ENCODE measurements at places on chromosomes 13 and 19.

DNA sequence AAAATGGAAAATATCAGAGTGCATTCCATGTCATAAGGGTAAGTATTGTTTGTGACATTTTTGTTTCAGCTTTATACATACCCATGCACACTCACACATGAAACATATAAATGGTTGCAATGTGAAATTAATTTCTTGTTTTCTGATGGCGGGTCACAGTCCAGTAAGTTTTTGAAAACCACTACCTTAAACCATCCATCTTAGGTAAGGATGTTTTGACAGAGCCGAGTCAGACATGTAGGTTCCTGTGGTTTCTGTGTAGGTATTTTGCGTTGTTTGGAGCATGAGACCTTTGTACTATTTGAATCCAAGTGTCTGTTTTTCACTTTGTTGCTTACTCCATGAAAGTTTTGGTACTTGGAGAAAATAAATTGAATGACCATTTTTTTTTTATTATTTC, 121.7 kb downstream of the B3GLCT start:
- no peak for DNase-seq

GRCh38 chr13:40522282-40522681, 144.2 kb downstream of the FOXO1 start:
- no peak for DNase-seq

GRCh38 chr13:93750676-93751075, 524.1 kb downstream of the GPC6 start:
- DNase-seq: no peak

DNA sequence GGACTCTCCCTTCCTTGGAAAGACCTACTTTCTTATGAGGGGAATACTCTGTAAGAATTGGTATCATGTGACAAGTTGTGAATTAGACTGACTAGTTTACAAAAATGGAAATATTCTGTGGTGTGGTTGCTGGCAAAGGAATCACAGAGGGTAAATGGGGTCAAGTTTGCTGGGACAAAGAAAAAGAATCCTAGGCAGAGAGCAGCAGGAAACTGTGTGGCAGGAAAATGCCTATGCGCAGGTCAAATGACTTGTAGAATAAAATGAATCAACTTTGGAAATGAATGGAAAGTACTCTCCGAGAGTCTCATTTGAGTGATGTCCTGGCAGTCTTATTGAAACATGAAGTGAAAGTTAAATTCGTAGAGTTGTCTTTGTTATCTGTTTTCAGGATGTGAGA, 1250.7 kb downstream of the UQCRFS1 start:
- no peak for DNase-seq

GRCh38 chr19:55189403-55189835, 9.3 kb upstream of the SYT5 start:
- DNase-seq: no peak

DNA sequence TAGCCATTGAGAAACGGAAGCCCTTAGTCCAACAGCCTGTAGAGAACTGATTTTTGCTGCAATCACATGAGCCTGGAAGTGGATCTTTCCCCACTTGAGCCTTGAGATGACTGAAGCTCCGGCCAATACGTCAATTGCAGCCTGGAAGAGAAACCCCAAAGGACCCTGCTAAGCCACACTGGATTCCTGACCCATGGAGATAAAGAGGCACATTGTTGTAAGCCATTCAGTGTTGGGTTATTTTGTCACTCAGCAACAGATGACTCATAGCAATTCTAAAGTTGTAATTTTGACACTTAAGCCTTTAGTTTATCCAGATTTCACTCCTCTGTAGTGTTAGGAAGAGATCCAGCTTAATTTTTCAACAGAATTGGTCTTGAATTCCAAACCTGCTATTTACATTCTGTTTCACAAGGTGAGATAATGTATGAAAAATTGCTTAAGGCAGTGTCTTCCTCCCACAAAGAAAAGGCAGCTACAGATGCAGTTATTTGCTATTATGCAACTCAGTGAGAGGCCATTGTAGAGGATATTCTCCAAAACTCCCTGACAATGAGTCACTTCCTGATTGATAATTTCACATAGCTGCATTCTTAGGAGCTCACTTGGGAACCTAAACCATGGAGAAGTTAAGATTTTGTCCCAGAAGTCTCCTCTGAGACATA, 59.4 kb upstream of the TSHZ3 start:
- no peak for DNase-seq

DNA sequence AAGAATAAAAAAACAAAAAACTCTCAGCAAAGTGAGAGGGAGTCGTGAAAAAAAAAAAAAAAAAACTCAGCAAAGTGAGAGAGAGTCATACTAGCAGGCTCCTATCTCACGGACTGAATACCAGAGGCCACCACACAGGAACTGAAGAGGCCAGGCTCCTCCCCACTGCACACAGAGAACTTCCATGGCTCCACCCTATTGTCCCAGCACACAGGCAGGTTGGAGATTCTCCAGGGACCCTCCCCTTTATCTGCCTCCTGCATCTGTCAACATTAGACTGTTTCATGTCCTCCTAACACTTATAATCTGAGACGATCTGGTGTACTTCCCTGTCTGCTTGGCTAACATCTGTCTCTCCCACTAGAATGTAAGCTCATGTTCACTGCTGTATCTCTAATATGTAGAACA, 37.0 kb upstream of the FARP1 start:
- no peak for DNase-seq

DNA sequence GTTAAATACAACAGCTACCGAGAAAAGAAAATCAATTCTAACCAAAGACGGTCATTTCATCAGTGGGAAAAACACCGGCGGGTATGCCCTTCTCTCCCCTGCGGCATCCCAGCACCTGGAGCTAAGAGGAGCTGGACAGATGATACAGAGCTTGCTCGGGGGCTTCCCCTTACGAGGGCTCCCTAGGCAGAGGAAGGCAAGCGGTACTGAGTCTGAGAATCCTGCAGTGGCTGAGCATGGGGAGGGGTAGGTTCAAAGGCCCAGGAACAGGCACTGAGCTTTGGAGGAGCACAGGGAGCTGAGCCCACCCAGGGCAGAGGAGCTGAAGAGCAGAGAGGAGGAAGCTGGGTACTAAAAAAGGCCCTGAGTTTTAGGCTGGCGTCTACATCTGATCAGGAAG, 12.7 kb downstream of the STK24 start:
- no peak for DNase-seq

GRCh38 chr19:50718255-50719118, 1.1 kb downstream of the SHANK1 start:
- peak; percentile 35 for DNase-seq

- no peak for DNase-seq
Measured at GRCh38 chr19:5792224-5792623, 1.3 kb upstream of the DUS3L start.

DNA sequence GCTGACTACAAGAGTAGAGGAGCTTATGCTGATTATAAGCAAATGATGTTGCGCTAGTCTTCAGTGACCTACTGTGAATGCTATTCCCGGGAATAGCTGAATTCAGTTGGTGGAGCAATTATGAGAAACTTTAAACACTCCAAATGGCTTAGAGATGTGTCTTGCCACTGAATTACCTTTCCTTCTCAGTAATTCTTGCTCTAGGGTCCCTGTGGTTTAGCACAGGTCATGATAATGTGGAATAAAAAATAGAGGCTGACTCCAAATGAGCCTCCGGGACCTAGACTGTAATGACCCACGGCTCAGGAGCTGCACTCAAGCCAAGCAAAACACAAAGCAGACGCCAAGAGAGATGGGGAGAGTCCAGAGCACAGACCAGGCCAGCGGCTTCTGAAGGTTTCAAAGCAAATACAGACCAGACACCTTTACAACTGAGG, 124.7 kb downstream of the RGCC start:
- no peak for DNase-seq

DNA sequence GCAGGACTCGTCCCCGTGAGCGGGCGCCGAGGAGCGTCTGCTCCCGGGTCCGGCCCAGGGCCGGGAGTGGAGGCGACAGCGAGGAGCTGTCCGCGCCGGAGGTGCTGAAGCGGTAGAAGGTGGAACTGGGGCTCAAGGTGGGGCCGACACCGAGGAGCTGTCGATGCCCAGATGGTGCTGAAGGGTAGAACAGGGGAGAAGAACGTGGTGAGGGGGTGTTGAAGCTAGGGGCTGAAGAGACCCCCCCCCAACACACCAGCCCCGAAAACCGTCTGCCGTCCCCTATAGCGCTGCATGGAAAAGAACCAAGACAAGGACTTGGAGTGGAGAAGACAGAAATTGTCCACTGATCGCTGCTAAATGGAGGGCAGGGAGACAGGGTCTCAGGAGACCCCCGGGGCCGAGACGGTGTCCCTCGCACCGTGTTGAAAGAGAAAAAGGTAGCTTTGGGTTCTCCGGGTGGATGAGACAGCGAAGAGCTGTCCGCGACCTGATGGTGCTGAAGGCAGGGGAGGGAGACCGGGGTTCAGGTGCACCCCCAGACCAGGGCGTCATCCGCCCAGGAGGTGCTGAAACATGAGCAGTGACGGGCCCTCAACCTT, 7.1 kb upstream of the PDE4C start:
- peak; percentile 68 for DNase-seq

GRCh38 chr13:111952814-111953213, 114.1 kb upstream of the SOX1 start:
- DNase-seq: no peak

- no peak for DNase-seq
Measured at GRCh38 chr13:108572782-108573211, 56.6 kb upstream of the MYO16 start.

- DNase-seq: peak; percentile 42
Measured at GRCh38 chr13:39684531-39685137, 29.2 kb downstream of the COG6 start.

- no peak for DNase-seq
Measured at GRCh38 chr13:112208656-112209055, 141.7 kb downstream of the SOX1 start.

DNA sequence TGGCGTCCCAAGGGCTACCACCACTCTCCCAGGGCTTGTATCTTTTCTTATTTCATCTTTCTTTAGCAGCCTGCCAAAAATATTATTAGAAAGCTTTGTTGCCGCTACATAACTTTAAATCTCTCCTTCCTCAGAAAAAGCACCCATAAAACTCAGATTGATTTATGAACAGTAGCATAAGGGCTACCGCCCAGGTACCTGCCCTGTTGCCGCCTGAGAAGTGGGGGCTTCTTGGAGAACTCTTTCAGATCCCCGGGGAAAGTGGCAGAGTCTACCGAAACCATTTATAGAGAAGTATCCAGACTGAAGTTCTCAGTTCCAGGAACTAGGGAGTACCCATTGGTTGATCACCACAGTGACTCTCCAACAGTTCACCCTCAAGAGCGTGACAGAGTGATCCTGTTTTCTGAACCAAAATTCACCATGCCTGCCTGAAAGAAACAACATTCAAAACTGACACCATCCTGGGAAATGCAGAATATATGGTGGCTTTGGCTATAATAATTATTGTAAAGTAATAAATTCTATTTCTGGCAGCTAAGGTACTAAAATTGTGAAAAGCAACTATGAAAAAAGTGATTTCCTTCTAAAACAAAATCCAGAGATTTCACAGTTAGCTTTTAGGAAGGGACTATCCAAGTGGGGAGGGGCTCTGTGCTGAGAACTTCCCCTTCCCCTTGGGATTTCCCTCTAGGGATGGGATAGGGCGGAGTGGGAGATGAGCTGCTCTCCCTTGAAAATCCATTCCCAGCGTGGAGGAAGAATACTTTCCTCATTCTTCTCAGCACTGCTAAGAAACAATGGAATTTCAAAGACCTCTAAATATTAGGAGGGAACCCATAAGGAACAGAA, 877 bp upstream of the N4BP2L1 start:
- DNase-seq: no peak

- no peak for DNase-seq
Measured at GRCh38 chr13:97198753-97199152, 23.4 kb upstream of the MBNL2 start.

- DNase-seq: peak; percentile 99
Measured at GRCh38 chr19:290372-291005, 714 bp downstream of the PLPP2 start.

DNA sequence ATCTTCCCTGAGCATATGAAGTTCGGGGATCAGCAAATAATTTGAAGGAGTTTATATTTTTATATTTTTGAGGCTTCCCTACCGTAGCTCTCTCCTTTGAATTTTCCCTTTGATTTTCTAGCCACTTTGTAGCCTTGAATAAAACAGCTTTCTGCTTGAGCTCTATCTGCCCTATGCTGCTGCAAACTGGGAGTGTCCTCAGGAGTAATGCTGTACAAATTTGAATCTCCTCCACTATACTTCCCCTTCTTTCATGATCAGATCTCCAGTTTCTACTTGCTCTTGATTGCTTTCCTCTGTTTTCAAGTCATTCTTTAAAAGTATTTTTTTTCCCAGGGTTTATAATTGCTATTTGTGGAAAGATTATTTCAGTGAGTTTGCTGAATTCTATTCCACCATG, 14.6 kb downstream of the PDS5B start:
- no peak for DNase-seq

DNA sequence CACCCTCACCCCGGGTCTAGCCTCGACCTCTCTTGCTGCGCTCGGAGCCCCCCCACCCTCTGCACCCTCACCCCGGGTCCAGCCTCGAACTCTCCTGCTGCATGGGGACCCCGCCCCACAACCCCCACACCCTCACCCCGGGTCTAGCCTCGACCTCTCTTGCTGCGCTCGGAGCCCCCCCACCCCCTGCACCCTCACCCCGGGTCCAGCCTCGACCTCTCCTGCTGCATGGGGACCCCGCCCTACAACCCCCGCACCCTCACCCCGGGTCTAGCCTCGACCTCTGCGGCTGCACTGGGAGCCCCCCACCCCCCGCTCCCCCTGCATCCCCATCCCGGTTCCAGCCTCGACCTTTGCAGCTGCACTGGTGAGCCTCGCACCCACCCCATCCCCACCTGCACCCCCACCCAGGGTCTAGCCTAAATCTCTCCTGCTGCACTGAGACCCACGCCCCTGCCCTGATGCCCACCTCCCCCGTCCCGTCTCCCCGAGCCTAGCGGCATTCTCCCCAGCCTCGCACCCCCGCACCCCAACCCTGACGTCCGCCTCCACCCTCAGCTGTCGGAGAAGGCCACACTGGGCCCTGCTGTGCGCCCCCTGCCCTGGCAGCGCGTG, 1.8 kb downstream of the CFD start:
- DNase-seq: no peak

GRCh38 chr13:42950181-42950580, 41.9 kb downstream of the EPSTI1 start:
- DNase-seq: no peak

DNA sequence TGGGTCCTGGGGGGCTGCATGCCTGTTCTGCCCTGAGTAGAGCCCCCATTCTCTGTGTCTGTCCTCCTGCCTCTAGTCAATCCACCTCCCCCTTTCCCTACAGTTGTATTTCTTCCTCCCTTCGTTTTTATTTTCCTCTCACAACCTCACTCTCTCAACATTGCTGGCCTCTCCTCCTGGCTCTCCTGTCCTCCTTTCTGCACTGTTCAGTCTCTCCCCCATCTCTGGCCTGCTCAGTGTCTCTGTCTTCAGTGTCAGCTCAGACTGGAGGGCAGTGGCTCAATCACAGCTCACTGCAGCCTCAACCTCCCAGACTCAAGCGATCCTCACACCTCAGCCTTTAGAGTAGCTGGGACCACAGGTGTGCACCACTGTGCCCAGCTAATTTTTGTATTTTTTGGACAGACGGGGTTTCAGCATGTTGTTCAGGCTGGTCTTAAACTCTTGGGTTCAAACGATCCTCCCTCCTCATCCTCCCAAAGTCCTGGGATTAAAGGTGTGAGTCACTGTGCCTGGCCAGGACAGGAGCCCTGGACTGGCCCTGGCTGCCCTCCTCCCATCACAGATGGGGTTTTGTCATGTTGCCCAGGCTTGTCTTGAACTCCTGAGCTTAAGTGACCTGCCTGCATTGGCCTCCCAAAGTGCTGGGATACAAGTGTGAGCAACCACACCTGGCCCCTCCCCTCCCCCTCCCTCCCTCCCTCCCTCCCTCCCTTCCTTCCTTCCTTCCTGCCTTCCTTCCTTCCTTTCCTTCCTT, 32.0 kb upstream of the IGFL1 start:
- DNase-seq: no peak

Measured in NCI-H1417 (cell line).